ENCODE measurements at places on chromosomes 1 and 21. TPM values are rescaled to one million over a fixed set of nuclear protein-coding genes. Genes with fewer than 3 reads are reported as not detected.

- DNase-seq, result no peak
Measured at GRCh38 chr1:222730866-222731265, 6.1 kb upstream of the FAM177B start.

Gene WNT4
- total RNA-seq, result not detected

Gene KCNN3
- 0.32 TPM for total RNA-seq

GRCh38 chr1:220879076-220879508 is at the start of gene HLX:
Gene HLX, plus strand, starts transcription at chr1:220879443. Its CDS starts 415 bp downstream, at chr1:220879858.
- no peak for DNase-seq

- DNase-seq, result peak; percentile 79
Measured at GRCh38 chr1:205255941-205256780, 28.4 kb downstream of the TMCC2 start.

GRCh38 chr1:13763222-13763621 is 63.2 kb downstream of the PRDM2 start:
- DNase-seq, result no peak

Gene FABP3
- total RNA-seq, result not detected

Gene FCRL4
- total RNA-seq, result not detected

GRCh38 chr1:226320930-226321329 is 12.0 kb upstream of the LIN9 start:
- no peak for DNase-seq

DNA sequence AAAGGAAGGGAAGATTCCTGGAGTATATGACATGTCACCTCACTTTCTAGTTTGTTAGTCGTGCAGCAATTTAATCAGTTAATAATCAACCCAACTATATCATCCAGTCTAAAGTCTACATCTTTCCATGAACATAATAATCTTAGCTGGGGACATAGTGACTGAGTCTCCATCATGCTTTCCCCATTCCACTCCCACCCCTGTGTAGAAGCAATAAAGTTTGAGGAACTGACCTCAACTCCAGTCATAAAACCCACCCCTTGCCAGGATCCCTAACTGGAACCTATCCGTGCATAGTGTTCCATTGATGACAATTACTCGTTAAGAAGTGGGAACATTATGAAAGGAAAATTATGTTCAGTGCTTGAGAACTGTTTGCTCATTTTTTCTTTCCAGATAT is 48.9 kb upstream of the MROH9 start:
- DNase-seq, result no peak

- no peak for DNase-seq
Measured at GRCh38 chr1:173193639-173194038, 13.5 kb downstream of the TNFSF4 start.

Gene AGMAT
- 16.6 TPM for total RNA-seq

Gene CFH
- total RNA-seq, result not detected

- DNase-seq, result no peak
Measured at GRCh38 chr1:15724949-15725880, 10.8 kb upstream of the SLC25A34 start.

DNA sequence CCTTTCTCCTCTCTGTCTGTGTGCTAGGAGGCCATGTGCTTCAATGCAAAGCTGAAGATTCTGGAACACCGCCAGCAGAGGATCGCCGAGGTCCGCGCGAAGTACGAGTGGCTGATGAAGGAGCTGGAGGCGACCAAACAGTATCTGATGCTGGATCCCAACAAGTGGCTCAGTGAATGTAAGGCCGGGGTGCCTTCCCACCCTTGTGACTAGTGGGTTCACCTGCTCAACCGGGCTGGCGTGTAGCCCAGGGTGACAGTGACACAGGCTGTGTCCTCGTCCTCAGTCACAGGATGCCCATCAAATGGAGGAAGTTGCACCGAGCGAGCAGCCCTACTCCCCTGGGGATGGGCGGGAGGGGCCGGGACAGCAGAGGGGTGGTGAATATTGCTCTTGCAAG is 544.1 kb downstream of the KIF26B start:
- DNase-seq, result no peak

Gene GPR61
- 0.57 TPM for total RNA-seq

Gene GPR153
- 0.31 TPM for total RNA-seq

DNA sequence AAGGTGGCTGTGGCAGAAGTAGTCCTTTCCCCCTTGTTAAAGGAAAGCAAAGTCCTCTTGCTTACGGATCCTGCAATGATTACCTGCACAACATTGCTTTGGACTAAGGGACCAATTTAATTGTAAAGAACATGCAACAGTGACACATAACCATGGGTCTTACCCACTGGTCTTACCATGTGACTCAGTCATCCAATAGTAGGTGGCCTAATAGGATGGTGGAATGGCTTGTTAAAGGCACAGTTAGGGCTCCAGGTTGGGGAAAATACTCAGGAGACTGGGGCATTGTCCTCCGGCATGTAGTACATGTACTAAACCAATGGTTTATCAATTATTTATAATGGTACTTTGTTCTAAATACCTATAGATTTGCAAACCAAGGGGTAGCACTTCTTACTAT is 2.1 kb upstream of the YIPF1 start:
- no peak for DNase-seq

DNA sequence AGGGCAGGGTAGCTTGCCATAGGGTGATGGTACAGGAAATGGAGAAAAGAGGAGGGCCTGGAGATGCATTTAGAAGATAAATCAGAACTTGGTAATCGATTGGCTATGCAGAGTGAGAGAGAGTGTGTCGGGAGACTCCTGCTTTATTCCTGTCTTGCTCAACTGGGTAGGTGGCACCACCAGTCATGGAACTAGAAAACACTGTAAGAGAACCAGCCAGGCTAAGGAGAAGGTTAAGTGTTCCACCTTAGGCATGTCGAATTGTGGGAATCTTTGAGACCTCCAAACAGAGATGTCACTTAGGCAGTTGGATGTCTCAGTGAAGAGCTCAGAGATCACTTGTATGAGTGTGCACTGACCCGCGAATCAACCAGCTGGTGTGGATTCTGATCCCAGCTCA is 28.7 kb upstream of the RD3 start:
- DNase-seq, result no peak

DNA sequence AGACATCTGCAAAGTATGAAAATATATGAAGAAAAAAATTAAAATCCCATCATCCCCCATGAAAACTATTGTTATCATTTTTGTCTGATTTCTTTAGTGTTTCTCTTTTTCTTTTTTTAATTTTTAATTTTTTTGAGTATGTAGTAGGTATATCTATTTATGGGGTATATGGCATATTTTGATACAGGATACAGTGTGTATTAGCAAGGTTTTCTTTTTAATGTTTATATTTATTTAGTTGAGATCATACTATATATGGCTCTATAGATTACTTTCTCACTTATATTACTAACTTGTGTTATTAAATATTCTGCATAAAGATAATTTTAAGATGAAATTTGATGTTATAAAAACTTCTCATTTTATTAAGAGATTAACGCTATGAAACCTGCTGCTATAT is 11.4 kb downstream of the LGALS8 start:
- no peak for DNase-seq

- DNase-seq, result no peak
Measured at GRCh38 chr1:229058111-229058561, 212.8 kb upstream of the RAB4A start.

- no peak for DNase-seq
Measured at GRCh38 chr1:194353121-194353520, 1166.7 kb upstream of the B3GALT2 start.

GRCh38 chr1:220391491-220391890 is 119.2 kb upstream of the RAB3GAP2 start:
- no peak for DNase-seq

Gene IGSF8
- 35.2 TPM for total RNA-seq

Gene AK5
- total RNA-seq, result 8.9 TPM

Gene TCEA3
- total RNA-seq, result 19.2 TPM

Gene LMOD1
- total RNA-seq, result not detected

Gene NBPF10
- total RNA-seq, result 2.1 TPM

- no peak for DNase-seq
Measured at GRCh38 chr1:35650416-35650815, 9.1 kb upstream of the PSMB2 start.

Gene S100B
- total RNA-seq, result not detected

DNA sequence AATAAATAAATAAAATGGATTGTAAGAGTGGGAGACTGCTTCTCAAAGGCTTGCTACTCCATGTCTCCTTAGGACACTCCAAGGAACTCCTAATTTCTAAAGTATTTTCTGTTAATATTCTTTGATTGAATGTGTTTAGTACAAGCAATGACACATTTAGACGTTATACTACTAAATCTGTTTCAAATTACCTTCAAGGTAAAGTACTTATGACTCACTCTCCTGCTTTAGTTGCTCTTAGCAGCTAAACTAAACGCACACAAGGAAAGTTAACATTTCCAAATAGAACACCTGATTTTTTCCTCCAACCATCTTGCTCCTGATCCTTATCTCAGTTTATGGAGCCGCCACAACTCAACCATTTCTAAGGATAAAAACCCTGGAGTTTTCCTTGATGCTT is 969.8 kb upstream of the ADGRL4 start:
- no peak for DNase-seq

Gene RHOU
- 1.1 TPM for total RNA-seq

GRCh38 chr1:101365186-101365585 is 128.4 kb downstream of the S1PR1 start:
- no peak for DNase-seq

Gene CYP4X1
- total RNA-seq, result not detected

Gene KCNK1
- total RNA-seq, result not detected

- DNase-seq, result peak; percentile 74
Measured at GRCh38 chr1:235917267-235917811, 50.6 kb upstream of the LYST start.

- no peak for DNase-seq
Measured at GRCh38 chr1:52554267-52554640, 1.4 kb upstream of the TUT4 start.

GRCh38 chr1:1782399-1783221 is 4.3 kb upstream of the NADK start:
- DNase-seq, result no peak

DNA sequence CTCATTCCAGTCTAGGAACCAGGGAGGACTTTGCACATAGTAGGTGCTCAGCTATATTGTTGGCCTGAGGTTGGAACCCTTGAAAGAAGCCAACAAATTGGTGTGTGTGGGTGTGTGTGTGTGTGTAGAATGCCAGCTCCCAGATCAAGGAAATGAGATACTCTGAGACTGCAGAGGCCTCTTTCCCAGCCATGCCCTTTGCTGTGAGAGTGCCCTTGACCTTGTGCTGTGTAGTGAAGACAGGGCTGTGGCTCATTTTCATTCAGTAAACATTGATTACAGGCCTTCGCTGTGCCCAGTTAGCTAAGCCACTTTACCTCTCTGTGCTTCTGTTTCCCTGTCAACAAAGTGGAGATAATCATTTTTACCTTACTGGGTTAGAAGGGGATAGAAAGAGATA is 3.2 kb downstream of the CYP4B1 start:
- DNase-seq, result no peak

GRCh38 chr1:187053876-187054275 is 225.1 kb downstream of the PLA2G4A start:
- no peak for DNase-seq

- no peak for DNase-seq
Measured at GRCh38 chr1:228838717-228839500, 103.6 kb downstream of the RHOU start.

Gene CD53
- total RNA-seq, result 329 TPM

- DNase-seq, result no peak
Measured at GRCh38 chr1:55076356-55076755, 37.0 kb downstream of the PCSK9 start.

DNA sequence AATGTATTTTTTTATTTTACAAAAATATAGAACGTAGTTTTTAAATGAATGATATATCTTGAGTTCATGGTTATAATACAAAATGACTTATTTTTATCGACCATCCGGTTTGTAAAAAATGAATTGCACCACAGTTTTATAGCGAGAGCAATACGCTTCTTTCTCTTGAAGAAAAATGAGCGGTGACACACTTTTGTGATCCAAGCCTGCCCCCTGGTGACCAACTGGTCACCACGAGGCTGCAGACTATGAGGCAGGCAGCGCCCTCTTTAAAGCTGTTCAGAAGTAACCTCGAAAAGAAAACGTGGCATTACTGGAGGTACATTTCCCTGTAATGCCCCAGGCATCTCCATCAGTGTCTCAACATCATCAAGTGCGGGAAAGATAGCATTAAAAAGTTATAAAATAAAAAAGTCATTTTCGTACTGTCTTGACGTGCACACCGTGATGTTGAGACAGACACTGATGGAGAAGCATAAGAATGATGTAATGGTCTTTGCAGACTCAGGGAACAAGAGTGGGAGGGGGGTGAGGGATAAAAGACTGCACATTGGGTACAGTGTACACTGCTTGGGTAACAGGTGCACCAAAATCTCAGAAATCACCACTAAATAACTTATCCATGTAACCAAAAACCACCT is 734.2 kb upstream of the ADAMTS5 start:
- no peak for DNase-seq

GRCh38 chr1:38287036-38287435 is 240.4 kb upstream of the POU3F1 start:
- DNase-seq, result no peak

Gene CD1B
- total RNA-seq, result not detected

GRCh38 chr1:176533020-176533419 is 70.0 kb downstream of the PAPPA2 start:
- DNase-seq, result no peak

DNA sequence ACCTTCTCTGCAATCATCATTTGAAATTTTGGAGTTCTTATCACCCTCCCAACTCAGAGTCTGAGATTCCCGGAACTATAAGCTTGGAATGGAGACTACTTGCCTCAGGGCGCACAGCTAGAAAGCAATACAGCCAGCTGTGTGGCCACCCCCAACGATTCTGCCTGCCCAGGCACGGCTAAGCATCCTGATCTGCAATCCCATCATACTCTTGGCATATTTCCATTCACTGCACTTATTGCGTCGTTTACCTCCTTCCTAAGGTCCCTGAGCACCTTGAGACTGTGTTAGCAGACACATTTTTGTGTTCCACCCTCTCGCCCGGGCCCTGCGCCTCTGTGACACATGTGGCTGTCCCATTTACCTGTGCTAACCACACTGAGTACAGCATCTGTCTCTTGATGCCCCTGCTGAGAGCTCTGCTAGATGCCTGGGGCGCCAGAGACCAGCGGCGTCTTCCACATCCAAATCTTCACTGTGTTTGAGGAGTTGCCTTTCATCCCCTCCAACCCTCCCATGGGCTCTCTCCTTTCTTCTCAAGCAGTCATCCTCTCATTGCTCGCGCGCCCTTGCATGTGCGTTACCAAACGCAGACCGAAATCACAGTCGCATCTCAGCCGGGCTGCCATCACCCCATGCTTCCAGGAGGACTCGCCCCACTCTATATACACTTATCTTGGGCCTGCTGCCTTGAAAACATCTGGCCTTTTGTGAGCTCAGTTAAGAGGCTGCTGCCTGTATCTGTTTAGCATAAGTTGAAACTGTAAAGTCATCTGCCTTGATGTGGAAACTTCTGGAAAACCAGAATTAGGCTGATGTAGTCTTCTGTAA is 3.5 kb upstream of the CLDN19 start:
- DNase-seq, result no peak

Gene PEF1
- 55.8 TPM for total RNA-seq

All from activated naive CD4-positive, alpha-beta T cell treated with anti-CD3 and anti-CD28 coated beads, Interleukin-2, amount 50 U/mL, for 72 hours (primary cell).